Putamen (tissue), 1 donor: ENCODE measurements at places on chromosomes 5 and 9.
A peak's percentile ranks its signal among the peaks of the same experiment; 100 is the strongest.

DNA sequence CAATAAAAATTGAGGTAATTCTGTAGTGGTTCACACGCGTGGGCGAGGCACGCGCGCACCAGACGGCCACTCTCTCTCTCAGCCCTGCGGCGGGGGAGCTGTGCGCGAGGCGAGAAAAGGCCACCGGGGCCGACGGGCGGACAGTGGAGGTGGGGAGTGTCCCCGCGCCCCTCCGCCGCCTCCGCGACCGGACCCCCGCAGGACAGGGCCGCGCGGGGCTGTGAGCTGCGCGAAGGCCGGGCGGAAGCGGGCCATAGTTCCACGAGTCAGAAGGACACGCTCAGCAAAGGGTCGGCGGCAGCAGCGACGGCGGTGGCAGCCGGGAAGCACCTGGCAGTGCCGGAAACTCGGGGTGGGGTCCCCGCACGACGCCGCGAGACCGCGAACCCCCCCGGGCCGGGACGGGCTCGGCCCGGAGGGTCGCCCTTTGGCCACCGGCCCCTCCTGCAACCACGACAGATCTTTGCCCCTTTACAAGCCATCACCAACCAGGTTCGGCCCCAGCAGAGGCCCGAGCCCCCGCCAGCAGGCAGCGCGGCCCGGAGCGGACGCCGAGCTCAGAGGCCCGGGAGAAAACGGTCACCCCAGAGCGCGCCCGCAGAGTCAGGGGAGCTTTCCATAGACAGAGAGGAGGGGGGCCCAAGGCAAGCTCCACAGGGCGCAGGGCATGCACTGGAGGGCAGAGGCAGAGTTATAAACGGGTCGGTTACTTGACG is 60.9 kb downstream of the ZNF354C start:
- no peak for DNase-seq

DNA sequence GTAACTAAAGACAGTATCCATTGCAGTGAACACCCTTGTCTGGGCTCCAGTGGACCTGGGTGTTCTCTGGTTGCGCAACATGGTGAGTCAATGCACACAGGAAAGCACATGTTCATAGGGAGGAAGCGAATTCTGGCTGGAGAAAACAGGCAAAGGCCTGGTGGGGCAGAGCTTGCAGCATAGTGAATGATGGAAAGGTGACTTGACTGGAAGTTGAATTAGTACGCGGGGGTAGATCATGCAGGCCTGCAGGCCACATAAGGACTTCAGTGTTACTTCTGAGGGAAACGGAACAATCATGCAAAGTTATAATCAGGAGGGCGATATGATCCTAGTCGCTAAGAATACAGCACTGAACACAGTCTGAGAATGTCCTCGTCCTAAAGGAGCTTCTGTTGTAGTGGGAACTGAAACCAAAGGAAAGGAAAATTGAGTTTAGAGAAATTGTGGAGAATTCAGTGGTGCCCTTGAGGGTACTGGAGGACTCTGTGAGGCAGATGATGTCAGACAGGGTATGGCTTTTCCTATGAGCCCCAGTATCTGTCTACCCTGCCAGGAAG is 71.9 kb upstream of the RANBP3L start:
- DNase-seq = peak; percentile 24

DNA sequence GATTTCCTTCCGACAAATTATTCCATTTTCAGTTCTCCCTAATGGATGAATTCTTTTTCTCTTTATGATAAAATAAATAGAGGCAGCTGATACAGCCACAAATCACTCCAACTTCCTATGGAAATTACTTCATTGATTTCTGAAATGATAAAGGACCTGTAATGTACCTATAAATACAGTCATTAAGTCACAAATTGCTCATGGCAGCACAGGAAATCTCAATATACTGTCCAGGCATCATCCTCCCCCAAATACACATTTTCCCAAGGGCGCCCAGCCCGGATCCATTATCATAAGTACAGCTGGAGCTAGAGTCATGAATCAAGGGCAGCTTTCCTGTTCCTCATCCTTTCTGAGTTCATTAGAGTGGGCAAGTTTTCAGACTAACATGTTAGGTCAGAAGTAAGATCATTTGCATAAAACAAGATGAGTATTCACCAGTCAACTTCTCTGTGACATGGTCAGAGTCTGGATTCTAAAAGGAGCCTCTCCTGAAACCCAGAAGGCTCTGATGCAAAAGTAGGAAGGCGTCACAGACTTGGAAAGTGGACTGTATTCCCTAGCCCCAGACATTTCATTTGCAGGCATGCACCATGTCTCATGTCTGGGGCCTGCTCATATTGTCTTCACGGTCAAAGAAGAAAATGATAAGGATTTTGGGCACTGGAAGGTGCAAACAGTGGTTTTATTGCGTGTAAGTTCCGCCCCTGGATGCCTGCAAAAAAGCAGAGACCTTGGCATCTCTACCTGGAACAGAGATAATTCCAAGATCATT is 383.2 kb downstream of the PLK2 start:
- no peak for DNase-seq

DNA sequence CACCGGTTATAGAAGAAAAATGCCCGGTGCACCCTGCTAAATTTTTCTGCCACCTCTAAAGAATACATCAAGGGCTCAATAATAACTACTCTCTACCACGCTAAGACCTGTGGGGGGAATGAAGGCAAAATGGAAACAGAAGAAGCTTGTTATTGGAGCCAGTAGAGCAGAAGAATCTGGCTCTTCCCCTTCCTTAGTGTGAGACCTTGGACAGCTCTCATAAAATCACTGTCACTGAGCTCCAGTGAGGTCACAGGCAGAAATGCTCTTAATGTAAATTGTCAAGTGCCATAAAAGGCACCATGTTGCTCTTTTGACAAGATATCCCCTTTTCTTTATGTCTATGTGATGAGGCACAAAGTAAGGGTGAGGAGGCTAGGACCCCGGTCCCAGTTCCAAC is 74.4 kb downstream of the ASTN2 start:
- no peak for DNase-seq

- no peak for DNase-seq
Observed at GRCh38 chr5:27462936-27463335, 424.6 kb upstream of the CDH9 start.

DNA sequence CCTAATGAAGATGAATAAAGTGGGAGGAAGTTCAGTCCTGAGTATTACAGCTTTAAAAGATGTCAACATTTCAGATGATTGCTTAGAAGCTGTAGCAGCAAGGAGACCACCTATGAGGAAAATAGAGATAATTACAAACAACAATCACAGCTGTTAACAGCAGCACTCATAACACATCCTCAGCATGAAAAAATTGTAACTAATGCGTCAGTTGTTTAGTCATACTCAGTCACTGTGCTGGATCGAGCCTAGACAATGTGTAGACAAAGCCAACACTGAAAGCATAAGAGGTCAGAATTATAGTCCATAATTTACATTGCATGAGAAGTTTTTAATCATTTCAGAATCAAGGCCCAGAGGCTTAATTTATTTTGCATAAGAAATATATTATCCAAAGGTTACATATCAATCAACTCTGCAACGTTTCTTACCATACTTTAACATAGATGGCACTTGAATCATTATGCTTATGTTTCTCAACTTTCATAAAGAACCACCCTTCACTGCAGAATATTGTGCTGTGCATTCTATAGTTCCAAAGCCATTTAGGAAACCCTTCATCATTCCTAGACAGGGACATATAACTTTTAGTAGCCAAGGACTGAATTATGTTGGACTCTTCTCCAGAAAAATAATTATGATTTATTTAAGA is 60.2 kb upstream of the HAPLN1 start:
- no peak for DNase-seq

GRCh38 chr9:122579874-122580273 is 3.3 kb downstream of the OR1L8 start:
- no peak for DNase-seq

DNA sequence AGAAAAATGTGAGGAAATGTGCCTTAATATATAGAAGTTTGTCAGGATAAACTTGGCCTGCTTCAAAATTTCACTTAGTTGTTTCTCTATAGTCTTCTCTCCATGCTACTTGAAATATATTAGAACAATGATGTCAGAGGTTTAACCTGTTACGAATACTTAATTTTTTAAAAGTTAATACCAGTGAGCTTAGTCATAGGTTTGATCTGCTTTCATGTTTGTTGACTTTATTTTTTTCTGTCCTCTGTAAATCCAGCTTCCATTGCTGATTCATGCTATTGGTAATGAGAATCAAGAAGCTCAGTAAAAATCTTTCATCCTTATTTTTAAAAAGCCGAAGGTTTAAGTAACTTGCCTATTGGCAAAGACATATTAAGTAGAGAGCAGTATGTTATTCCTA is 27.9 kb downstream of the BDP1 start:
- no peak for DNase-seq

- no peak for DNase-seq
Observed at GRCh38 chr5:94793113-94793815, 174.8 kb downstream of the SLF1 start.

DNA sequence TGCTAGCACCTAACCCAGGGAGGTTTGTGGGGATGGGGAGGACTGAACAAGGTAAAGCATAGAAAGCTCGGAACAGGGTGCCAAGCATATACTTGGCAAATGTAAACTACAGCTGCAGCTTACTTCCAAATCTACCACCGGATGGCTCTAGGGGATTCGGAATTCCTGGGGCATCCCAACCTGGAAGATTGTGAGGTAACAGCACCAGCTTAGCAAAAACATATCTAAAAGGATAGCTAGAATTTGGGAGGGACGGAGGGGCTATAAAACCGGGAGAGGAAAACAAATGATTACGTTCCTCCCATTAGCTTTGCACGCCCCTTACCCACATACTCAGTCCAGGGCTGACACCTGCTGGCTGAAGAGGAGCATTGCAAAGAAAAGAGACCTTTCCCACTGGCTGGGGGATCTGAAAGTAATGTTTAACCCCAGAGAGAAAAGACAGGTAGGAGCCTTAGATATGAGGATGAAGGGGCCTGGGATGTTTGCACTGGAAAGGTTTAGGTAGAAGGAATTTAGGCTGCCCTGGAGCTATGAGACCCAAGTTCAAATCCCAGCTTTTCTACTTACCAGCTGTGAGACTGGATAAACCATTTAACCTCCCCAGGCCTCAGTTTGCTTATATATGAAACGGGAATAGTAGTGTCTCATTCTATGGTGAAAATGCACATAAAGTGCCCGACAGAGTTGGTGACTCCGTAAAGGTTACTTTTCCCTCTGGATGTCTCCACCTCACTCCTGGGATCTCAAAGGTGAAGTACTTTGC is 73.6 kb downstream of the FAM114A2 start:
- DNase-seq = peak; percentile 57

GRCh38 chr5:71782393-71782770 is 63.3 kb downstream of the CARTPT start:
- DNase-seq = no peak

DNA sequence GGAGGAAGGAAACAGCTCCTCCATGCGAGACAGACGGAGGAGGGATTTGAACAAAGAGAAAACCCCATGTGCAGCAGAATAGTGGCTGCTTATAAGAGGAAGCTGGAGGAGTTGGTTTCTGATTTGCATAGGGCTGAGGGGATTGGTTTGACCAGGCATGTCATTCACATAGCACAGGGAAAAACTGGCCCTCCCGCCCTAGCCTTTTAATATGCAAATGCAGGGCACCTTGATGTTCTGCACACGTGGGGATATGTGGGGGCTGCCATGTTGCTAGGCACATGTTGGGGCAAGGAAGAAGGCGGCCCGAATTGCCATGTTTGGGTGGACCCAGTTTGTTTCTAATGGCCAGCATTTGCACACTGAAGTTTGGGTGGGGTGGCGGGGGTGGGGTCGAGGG is 42.2 kb downstream of the OSMR start:
- DNase-seq = no peak

DNA sequence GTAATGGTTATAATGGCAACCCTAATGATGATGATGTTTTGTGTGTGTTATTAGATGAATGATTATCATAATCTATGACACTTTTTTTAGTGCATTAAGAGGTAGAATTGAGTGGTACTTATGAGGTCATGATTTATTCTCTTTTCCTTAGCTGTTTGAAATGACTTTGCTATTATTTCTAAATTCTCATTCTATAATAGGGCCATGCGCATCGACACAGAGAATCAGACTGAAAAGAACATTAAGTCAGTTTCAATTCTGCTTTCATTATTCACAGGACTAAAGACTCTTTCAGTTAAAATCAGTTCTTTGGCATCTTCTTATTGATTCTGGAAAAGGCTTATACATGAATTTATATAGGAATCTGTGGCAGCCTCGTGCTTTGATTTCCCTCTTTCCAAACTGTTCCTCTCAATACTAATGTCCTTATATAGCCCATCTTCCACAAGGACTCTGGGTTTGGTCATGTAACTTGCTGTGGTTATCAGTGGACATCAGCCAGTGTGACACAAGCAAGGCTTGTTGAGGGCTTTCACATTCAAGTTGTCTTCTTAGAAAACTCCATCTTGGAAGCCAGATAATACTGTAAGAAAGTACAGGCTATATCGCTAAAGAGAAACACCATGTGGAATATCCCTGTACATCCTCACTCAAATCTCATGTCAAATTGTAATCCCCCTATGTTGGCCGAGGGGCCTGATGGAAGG is 140.3 kb upstream of the CHD1 start:
- DNase-seq = no peak

GRCh38 chr5:109558952-109559351 is 130.8 kb upstream of the MAN2A1 start:
- DNase-seq = no peak

- no peak for DNase-seq
Observed at GRCh38 chr9:80046481-80046880, 474.7 kb downstream of the TLE4 start.

DNA sequence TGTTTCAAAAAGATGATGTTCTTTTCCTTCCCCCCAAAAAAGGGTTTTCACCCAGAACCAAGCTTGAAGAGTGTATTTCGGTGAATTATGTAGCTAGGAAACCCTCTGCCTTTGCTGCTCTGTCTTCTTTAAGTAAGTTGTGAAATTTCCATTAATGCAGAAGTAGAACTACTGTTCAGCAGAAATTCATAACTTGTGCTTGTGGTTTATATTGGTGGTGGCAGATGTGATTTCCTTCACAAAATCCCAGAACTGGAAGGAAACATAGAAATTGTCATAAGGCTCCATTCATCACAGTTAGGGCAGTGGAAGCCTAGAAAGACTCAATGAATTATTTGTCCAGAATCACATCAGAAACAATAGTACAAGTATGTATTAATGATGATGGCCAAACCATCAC is 42.1 kb upstream of the DAB2 start:
- no peak for DNase-seq

GRCh38 chr9:127206666-127207065 is 57.9 kb upstream of the GARNL3 start:
- DNase-seq = no peak

DNA sequence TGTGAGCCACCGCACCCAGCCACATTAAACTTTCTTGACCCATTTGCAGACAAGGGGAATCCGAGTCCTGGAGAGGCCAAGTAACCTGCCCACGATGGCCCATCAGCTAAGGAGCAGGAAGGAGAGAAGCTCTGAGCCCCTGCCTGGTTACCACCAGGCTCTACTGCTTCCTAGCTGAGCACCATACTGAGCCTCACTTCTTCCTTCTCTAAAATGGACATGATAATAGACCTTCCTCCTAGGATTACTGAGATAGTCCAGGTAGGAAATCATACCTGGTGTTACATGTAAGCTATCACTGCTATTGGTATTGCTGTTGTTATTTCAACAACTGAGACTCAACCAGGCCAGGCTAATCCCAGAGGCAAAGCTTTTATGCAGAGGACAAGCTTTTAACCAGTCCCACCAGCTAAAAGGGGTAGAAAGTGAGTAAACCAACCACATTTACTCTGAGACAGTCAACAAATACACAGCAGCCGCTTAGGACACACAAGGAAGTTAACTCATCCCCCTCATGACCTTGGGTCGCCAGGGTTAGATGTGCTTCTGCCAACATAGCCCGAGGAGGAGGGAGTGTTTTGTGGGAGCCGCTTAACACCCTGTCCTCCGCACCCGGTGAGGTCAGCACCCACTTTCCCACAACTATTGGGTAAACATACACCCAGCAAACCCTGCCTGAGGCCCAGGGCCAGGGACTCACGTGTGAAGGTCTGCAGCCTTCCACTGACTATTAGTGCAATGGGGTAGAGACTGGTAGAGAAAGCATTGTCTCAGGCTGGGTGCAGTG is 20.6 kb upstream of the PTGES start:
- no peak for DNase-seq
